NCI-H2081 treated with DMSO at 0.1 percent for 48 hours (cell line): ENCODE measurements at places on chromosomes 6 and 20.

- no peak for DNase-seq
Observed at GRCh38 chr20:62363920-62364851, 2.9 kb downstream of the LAMA5 start.

- DNase-seq, result no peak
Observed at GRCh38 chr20:21388566-21388965, 8.8 kb downstream of the NKX2-4 start.

GRCh38 chr6:139538366-139538765 lies 163.9 kb upstream of the CITED2 start:
- DNase-seq, result no peak

GRCh38 chr6:43773050-43773979 lies 3.3 kb downstream of the VEGFA start:
- no peak for DNase-seq

- peak; percentile 69 for DNase-seq
Observed at GRCh38 chr6:26312501-26313397, 52.2 kb upstream of the BTN3A2 start.

DNA sequence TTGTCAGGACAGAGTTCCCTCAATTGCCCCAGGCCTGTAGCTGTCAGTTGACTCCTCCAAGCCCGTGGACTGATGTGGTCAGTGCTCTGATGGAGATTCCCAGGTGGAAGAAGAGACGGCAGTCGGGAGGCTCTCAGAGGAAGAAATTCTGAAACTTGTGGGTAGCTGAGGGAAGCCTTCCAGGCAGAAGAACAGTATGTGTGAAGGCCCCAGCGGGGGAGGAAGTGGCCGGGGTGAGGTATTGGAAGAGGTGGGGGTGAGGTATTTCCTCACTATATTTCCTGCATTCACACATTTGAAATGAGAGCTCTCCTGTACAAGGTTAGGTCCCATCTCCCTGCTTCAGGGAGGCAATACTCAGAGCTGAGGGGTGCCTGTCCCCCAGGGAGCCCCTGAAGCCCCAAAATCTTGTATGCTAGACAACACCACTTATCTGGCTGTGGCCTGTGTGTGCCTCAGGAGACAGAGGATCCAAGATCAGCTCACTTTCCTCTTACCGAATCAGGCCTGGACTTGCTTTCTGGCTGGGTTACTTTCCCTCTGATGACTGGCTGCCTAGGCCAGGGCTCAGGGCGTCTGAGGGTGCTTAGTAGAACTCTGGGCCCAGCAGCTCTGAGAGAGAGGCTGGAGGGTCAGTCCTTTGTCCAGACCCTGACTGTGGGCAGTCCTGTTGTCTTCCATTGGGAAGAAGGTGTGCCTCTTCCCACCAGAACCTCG lies 49.3 kb upstream of the MYL9 start:
- no peak for DNase-seq

DNA sequence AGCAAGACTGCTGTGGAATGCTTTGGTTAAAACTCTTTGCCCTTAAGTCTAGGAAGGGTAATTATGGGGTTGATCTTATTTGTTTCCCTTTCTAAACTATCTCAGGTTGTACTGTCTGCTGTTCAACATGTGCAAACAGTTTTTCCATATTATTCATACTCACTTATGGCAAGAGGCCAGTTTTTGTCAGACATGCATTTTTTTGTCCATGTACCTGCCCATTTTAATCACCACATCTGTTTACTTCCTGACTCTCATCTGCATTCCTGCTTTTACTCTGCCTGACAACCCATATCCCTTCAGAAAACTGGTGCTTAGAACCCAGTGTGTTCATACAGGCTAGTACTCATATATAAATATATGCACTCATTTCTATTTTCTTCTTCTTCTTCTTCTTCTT lies 80.3 kb downstream of the LPA start:
- no peak for DNase-seq

GRCh38 chr6:159008656-159009288 lies 8.8 kb upstream of the RSPH3 start:
- DNase-seq, result no peak

- DNase-seq, result no peak
Observed at GRCh38 chr6:52394251-52394666, 25.9 kb upstream of the EFHC1 start.

GRCh38 chr6:169162249-169162648 lies 91.4 kb downstream of the THBS2 start:
- DNase-seq, result no peak

- DNase-seq, result no peak
Observed at GRCh38 chr6:117837261-117837660, 69.8 kb upstream of the SLC35F1 start.

GRCh38 chr6:158766621-158767455 lies 52.3 kb downstream of the EZR start:
- DNase-seq, result no peak

DNA sequence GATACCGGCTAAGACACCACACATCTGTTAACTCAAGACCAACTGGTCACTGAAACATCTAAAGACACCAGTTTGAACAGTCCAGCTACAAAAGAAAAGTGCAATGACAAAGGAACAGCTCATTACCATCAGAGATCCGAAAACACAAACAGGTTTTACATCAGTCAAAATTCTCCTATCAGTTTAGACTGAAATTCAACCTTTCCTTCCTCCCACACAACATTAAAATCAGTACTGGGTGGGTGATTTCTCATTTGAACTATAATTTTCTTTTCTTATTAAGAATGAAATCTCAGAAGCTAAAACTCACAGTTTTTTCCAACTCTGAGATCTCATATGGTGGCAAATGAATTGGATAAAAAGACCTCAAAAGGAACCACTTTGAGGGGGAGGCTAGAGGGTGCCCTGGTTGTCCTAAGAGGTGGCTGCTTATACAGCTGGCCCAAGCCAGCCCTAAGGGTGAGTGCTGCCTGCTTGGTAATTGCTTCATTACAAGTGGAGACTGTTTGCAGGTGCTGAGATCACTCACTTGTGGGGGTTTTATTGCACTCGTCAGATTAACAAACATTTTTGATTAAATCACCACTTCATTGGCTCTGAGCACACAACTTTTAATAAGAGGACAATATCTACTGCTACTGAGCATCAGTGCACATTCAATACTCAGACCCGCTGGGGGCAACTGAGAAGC lies 4.3 kb downstream of the CCDC167 start:
- no peak for DNase-seq

DNA sequence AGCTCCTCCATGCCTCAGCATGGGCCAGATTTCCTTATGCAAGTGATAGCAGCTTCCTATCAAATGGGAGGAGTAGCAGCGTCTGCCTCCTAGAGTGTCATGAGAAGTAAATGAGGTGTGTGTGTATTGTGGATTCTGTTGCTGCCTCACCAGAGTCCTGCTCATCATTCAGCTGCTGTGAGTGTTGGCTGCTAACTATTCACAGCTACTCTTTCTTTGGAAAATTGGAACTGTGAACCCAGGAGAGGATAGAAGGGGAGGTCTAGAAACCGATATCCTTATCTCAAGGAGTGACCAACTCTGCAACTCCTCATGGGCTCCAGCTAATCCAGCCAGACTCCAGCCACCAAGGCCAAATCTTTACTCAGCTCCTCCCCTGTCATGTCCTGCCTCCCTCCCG lies 63.3 kb downstream of the TOX2 start:
- no peak for DNase-seq

- peak; percentile 28 for DNase-seq
Observed at GRCh38 chr20:36199345-36200257, 36.7 kb upstream of the AAR2 start.

DNA sequence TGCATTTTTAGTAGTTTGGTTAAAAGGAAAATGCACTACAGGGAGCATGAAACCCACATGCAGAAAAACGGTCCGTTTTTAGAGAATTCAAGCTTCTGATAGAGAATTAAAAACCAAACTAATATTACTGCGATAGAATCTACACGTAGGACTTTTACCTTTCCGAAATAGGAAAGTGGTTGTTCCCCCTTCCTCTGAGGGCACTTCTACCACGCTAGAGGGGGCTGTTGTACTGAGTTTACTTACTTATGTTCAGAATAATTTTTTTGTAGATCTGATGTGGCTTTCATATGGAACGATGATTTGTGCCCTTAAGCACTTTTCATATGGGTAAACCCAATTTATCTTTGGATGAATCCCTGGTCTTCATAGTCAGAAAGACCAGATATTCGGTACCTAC lies 264.3 kb upstream of the PLN start:
- peak; percentile 22 for DNase-seq

- DNase-seq, result no peak
Observed at GRCh38 chr6:16694781-16695578, 66.3 kb downstream of the ATXN1 start.

DNA sequence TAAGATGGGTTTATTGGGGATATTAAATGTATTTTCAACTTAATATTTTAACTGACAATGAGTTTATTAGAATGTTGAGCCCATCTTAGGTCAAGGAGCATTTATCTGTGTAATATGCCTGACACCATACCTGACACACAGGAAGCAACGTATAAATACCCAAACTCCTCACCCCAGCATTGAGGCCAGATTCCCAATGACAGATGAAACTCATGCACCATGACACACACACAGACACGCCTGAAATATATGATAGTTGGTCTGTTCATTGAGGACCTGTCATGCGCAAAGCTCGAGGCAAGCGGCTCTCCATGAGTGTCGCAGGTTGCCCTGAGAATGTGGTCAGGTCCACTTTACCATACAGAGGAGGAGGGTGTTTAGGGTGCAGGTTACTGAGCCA lies 64.1 kb downstream of the GFOD1 start:
- DNase-seq, result no peak

DNA sequence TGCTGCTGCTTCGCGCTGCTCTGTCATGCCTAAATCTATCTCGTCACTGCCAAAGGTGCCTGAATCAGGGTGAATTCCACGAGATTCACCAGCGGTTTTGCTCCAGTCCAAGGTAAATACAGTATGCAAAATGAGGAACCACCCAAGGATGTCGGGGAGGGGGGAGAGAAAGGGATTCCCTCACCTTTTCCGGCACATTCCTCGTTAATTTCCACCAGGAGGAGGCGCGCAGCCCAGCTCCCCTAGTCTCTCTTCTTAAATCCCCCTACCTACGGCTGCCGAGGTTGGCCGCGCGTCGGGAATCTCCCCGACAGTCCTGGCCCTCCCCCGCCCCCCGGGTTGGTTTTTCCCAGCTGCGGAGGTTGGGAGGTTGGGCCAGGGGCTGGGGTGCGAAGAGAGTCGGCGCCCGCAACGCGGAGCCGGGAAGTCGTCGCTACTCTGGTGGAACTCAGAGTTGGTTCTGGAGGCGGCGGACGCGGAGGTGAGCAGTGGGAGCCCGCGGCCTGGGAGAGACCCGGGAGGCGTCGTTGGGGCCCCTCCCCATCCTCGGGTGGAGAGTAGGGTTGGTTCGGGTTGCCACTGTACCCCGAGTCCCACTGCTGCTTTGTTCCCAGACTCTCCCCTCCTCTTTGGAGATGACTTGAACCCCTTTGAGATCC lies at the start of gene TPBG:
TPBG (plus strand) TSS at position 390 of the 659 bp plus-strand sequence. CDS start 1,145 bp downstream, outside the sequence.
- no peak for DNase-seq

- peak; percentile 18 for DNase-seq
Observed at GRCh38 chr6:83708970-83709747, at the start of gene SNAP91. Gene SNAP91, minus strand, starts transcription at chr6:83709101. Its CDS starts 1,174 bp downstream, at chr6:83707927.

DNA sequence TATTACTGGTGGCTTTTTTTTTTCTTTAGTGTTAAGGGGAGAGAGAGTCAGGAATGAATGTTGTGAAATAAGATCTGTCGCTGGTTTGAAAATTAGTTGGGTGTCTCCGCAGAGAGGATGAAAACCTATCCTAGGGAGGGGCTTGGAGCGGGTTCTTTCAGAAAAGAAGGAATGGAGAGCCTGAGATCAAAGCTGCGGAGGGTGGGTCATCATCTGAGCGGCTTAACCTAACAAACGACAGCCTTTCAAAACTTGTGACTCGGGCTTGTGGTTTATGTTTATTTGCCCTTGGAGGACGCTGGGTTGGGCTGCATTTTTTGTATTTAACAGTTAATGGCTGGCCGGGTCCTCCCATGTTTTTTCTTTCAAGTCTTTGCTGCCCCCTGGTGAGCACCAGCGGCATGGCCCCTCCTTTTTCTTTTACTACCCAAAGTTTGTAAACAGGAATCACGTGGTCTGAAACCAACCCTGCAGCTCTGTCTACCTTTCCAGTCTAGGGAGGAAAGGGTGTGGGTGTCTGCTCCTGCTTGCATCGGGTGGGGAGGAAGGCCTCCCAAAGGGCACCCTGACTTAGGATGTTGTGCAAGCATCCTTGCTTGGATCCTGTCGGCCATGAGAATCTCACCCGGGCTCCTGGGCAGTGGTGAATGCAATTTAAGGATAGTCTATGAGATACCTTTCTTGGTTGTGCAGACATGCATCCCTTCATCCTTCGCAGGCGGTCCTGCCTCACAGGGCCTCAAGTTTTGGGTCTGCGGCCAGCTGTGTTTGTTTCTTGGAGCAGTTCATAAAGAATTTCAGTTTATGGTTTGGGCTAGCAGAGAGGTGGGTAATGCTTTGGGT lies 2.2 kb downstream of the PIM1 start:
- DNase-seq, result peak; percentile 54

DNA sequence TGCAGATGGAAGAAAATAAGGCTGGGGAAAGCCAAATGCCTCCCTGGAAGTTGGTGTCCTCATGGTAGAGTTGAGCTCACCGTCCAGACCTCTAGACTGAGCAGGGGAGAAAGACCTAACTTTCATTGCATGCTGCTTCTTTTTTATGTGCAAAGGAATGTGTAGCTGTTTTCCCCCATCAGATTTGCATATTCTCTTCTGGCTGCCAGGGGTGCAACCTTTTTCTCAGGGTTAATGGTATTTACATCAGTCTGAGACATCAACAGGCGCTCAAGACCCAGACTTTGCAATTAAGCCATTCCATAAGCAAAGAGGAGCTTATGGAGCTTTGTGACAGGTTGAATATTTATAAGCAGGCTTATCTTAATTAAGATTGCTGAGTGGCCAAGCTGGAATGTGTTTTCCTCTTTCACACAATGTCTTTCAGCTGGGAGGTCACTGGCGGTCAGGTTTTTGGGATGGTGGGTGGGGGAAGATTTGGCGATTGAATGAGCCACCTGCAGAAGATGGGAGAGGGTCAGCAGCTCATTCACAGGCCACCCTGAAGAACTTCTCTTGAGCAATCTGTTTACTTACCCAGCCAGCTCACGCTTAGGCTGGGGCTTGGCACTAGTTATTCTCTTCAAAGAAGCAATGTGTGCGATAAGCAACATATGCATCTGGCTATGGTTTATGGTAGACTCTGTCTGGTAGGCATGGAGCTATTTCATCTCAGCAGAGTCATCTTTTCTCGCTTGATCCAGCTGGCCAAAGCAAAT lies 88.6 kb downstream of the SCP2D1 start:
- DNase-seq, result no peak

GRCh38 chr20:9059931-9060330 lies 9.0 kb upstream of the PLCB4 start:
- no peak for DNase-seq

- peak; percentile 88 for DNase-seq
Observed at GRCh38 chr20:20410678-20411077, 42.8 kb downstream of the INSM1 start.

GRCh38 chr6:28725890-28726348 lies 197.9 kb downstream of the TRIM27 start:
- DNase-seq, result no peak

DNA sequence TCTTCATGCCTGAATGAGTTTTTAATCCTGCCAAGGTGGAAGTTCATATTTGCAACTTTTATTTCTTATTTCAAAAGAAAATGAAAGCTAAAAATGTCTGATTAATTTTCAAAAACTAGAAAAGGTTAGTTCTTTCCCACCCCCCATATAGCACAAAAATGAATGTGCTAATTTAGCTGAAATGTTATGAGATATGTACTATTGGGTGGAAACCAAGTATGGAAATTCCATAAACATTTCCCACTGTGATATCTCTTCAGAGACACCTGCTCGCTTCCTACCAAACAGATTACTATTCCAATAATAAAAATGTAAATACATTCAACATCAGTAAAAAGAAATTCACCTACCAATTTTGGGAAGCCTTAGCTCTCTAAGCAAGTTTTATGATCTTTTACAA lies 678.6 kb upstream of the ID4 start:
- no peak for DNase-seq

GRCh38 chr6:5361396-5361795 lies 100.1 kb downstream of the FARS2 start:
- no peak for DNase-seq
